ENCODE measurements at places on chromosomes 5 and 9.

DNA sequence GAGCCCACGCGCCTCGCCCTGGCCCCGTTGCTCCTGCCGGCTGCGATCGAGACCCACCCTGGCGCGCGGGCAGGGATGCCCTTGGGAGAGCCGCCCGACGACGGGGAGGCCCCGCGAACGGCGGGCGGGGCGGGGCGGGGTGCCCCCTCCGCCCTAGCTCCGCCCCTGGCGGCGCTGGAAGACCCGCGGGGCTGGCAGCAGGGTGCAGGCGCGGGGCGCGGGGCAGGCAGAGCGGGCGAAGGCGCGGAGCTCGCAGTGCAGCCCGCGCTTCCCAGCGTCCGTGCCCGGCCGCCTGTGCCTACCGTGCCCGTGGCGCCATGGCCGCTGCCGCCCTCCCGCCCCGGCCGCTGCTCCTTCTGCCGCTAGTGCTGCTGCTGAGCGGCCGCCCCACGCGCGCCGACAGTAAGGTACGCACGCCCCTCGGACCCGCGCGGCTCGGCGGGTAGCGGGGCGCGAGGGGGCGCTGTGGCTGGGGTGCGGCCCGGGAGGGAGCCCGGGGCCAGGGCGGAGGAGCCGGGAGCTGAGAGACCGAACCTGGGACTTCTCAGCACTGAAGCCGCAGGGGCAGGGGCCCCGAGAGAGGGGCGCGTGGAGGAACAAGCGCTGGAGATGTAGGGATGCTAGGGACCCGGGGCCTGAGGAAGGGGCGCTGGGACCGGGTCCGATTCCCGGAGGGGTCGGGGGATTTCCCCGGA lies at the start of gene OLFML2A:
Gene OLFML2A, plus strand, starts transcription at position 180 of the 695 bp plus-strand sequence. Its CDS starts 138 bp downstream, at position 318.
- no peak for DNase-seq

DNA sequence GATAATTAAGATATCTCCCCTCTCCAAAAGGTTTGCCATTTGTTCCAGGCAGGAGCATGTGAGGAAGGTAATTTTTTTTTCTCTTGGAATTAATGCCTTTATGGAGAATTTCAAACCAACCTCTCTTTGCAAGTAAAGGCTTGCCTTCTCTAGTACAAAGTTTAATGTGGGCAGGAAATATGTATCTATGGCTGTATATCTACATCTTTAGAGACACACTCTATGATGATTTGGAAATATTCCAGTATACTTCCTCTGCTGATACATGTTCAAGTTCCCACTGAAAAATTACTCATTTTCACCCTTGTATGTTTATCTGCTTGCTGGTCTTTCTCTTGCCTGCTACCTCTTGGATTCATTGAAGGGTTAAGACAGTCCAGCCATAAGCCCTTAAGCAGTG lies 83.5 kb upstream of the SEMA6A start:
- DNase-seq = no peak

GRCh38 chr9:96567203-96567700 lies 52.4 kb downstream of the CDC14B start:
- DNase-seq = no peak

DNA sequence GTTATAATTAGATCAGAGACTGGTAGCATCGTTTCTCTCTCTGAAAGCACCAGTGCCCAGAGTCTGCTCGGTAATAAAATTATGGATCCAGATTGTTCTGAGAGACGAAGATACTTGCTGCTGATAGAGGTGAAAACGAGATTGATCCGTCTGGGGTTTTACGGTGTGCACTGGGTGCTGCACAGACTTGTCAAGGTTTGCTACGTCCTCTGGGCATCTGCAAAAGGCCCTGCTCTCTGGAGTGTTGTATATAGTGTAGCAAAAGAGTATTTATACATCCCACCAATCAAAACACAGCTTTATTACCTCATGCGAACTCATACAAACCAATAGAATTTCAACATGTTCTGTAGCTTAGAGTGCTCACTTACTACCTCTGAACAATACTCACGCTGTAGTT lies 219.3 kb downstream of the PBX3 start:
- DNase-seq = no peak

DNA sequence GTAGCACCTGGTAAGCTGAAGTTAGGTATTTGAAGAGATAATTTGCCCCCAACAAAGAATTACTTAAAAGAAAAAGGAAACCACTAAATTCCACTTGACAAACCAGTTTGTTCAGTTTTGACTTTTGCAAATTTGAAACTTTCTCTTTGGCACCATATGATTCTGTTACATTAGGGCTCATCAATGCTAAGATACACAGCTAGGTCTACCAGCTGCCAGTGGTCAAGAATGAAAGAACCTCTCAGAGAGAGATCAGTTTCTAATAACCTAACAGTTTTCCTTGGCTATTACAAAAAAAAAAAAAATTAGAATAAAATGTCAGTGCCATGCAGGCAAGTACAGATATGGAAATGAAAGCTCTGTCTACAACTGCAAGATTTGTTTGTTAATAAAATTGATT lies 92.3 kb downstream of the CAAP1 start:
- no peak for DNase-seq

DNA sequence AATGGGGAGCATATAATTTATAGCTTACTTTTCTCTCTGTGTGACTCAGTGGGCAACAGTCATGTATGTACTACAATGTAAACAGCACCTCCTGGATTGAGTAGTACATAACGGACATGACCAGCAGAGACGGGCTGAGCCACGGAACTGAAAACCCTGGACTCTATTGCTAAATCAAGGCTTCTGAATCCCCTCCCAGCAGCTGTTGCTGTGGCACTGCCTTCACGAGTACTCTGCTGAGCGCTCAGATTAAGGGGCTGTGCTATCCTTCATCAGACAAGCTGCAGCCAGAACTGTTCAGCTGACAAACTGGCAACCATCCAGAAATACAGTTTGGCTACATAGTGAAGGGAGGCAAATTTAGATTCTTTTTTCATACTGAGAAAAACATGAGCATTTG lies 131.3 kb upstream of the CCDC180 start:
- DNase-seq = peak; percentile 1

DNA sequence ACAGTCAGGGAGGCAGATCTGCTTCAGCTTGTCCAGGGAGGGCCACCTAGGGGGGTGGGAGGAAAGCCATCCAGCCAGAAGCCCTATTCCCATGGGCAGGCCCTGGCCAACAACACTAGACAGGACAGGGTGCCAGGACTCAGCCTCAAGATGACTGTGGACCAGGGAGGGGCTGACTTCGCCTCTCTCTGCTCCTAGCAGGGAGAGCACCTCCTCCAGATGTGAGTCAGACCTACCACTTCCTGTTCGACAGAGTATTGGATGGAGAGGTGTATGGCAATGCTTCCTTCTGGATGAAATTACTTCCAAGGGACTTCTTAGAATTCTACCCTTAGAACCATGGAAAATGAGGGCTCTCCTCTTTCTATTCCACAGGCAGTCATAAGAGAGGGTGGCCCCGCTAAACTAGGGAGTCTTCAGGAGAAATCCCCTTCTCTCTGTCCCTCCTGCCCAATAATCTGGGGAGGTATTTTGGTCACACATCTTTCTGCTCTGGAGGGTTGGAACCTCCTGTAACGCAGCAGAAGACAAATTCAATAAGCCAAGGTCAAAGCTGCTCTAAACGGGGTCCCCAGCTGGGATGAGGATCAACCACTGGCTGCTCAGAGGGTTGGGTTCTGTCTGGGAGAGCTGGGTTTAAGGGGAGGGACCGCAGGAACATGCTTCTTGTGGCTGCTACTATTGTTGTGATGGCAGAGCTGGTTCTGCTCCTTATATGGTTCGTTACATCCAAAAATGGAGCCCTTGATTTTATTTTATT lies 23.2 kb upstream of the RCL1 start:
- peak; percentile 49 for DNase-seq

DNA sequence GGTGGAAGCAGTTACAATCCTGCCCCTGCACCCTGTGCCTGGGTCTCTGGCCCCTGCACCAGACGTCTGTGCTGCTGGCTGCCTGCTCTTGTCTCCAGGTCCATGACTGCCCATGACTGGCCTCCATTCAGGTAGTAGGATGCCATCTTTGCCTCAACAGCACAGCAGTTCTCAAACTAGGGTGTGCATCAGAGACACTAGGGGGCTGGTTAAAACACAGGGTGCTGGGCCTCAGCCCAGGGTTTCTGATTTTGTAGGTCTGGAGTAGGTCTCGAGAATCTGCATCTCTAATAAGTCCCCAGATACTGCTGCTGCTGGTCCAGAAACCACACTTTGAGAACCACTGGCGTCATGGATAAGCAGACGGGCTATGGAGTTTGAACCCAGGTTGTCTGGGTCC lies 24.0 kb downstream of the COL15A1 start:
- DNase-seq = no peak

- no peak for DNase-seq
These were observed 166.6 kb downstream of the FANCC start for GRCh38 chr9:95150903-95151302.

- peak; percentile 7 for DNase-seq
These were observed 2.8 kb downstream of the CSNK1G3 start for GRCh38 chr5:123514615-123515355.

DNA sequence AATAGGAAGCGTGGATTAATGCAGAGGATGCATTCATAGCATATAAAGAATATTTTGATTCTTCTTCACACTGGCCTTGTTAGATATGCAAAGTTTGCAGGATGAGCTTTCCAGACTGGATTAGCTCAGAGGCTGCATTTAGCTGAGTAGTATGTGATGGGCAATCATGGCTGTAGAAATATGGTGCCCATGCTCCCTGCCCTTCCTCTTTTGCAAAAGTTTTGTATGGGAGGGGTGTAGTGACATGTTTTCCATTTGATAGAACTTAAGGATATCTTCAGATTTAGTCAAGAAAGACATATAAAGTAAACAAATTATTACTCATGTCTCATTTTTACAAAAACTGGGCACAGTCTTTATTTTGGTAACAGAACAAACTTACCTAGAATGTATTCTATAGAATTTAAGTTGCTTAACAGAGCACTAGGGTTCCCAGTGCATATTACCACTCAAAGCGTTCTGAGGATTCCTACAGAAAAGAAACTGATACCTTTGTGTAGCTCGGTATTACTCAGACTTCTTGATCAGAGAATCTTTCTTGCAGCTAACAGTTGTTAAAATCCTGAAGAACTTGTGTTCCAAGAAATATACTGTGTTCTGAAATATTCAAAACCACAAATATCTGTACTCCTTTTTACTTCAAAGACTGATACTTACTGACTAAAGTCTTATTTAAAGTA lies 9.8 kb downstream of the GTF3C4 start:
- no peak for DNase-seq

DNA sequence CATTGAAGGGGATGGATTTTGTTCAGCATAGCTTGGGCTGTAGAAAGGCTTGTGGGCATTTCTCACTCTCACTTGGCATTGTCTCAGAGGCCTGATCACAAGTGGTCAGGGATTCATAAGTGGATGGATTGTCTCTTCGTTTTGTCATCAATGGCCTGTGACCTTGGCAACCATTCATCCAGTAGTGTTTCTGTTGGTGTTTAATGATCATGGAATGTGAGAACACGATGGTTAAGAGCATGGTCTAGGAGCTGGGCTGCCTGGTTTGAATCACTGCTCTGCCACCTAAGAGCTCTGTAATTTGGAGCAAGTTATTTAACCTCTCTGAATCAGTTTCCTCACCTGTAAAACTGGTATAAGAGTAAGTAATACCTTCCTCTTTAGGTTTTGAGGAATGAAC lies 430.1 kb upstream of the MEF2C start:
- DNase-seq = peak; percentile 90

DNA sequence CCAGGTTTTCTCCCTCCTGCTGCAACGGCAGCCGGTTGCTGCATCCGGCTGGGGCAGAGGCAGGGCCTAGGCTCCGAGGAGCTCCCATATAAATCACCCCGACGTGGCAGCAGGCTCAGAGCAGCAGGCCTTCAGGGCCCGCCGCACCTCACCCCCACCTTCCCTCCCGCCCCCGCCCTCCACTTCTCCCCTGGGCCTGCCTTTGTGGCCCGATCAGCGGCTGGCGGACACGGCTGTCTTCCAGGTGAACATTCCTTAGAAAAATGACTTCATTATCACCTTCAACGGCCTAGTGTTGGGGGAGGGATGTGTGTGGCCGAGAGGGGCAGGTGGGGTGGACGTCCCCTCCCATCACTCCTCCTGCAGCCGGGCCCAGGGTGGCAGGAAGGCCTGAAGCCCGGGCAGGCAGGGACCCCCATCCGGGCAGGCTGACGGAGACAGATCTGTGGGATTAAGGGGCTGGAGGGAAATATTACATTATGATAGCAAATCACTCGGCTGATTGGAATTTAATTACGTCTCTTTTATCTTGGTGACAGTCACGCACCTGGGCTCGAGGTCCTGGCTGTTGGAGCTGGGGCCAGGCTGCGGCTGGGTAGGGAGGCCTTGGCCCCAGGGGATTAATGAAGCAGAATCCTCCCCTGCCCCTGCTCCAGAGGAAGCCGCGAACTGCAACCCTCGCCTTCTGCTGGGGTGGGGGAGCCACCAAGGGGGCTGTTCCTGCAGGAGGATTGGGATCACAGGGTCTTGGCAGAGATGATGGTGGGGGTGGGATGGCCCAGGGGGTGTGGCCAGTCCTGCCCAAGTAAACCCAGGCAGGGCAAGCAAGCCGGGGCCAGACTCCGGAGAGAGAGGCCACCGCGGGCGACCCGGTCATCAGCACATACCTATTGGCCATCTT lies 38.4 kb upstream of the RXRA start:
- DNase-seq = no peak

GRCh38 chr9:137878146-137878941 lies 762 bp downstream of the CACNA1B start:
- peak; percentile 44 for DNase-seq

DNA sequence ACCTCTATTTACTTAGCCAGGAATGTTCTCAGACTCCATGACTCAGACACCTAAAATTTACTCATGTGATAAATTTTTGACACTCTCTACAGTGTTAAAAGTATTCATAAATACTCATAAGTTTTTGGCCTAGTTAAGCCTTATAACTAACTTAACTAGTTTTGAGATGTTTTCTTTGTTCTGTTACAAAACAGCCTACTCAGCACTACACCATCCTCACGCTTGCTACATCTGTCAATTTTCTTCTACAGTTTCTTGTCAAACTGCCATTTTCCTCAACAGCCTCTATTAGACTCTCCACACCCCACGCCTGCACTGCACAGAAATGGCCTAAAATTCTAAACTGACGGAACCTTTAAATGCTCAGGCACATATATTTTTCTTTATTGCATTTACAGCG lies 195.5 kb downstream of the ANXA1 start:
- no peak for DNase-seq

- no peak for DNase-seq
These were observed 15.7 kb downstream of the KIF4B start for GRCh38 chr5:155029240-155029639.

GRCh38 chr9:106682420-106682819 lies 180.5 kb upstream of the ZNF462 start:
- no peak for DNase-seq

GRCh38 chr5:607541-608428 lies 4.4 kb upstream of the CEP72 start:
- DNase-seq = no peak

DNA sequence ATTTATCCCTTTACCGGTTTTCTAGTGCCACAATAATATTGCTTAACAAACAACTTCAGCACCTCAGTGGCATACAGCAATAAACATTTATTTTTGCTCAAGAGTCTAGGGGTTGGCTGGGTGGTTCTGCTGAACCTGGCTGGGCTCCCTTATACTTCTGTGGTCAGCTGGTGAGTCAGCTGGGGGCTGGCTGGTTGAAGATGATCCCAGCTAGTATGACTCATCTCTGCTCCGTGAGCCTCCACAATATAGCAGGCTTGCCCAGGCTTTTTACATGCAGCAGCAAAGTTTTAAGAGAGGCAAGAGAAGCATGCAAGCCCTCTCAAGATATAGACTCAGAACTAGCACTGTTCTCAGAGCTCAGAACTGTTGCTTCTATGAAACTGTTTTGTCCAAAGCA lies 523.5 kb upstream of the CLINT1 start:
- peak; percentile 96 for DNase-seq
